ENCODE measurements at places on chromosomes 16 and 17.

DNA sequence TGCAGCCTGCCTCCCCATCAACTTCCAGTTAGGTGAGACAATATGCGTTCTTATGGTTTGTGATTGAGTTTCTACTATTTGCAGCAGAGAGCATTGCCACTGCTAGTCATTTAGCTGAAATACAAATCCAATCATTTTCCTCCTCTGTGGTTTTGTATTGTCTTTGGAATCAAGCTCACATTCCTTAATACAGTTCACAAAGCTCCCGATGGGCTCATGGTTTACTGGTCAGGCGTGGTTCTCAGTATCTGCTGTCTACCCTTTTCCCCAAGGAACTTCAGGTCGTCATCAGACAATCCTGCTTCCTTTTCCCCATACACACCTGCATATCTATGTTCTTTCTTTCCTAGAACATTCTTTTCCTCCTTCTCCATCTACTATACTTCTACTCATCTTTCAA, 69.6 kb upstream of the GAS7 start:
- no peak for DNase-seq

DNA sequence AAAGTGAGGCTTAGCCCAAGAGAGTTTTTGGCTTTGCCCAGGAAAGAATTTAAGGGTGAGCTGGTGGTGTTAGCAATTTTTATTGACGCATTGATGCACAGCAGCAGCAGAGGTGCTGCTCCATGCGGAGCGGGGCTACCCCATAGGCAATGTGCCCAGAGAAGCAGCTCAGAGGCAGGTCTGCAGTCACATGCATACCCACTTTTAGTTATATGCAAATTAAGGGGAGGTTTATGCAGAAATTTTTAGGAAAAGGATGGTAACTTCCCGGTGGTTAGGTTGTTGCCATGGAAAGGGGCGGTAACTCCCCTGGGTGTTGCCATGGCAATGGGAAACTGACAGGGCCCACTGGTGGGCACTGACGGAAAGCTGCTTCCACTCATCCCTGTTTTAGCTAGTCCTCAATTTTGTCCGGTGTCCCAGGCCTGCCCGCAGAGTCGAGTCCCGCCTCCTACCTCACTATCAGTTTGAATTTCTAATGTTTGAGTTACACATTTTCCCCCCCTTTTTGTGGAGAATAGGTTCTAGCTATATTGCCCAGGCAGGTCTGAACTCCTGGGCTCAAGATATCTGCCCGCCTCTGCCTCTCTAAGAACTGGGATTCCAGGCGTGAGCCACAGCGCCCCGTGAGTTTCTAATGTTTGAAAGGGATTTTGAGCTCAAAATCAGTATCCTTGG, 10.4 kb upstream of the GJD3 start:
- no peak for DNase-seq

GRCh38 chr16:56306690-56307533, 115.6 kb downstream of the GNAO1 start:
- no peak for DNase-seq

DNA sequence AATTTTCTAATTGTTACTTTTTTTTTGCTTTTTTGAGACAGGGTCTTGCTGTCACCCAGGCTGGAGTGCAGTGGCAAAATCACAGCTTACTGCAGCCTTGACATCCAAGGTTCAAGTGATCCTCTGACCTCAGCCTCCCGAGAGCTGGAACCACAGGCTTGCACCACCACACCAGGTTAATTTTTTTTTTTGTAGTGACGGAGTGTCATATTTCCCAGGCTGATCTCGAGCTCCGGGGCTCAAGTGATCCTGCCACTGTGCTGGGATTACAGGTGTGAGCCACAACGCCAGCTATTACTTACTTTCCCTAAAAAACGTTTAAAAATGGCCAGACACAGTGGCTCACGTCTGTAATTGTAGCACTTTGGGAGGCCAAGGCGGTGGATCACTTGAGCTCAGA, 6.6 kb downstream of the NPLOC4 start:
- DNase-seq = no peak

GRCh38 chr16:87956365-87957231, 5.4 kb downstream of the BANP start:
- DNase-seq = peak; percentile 52

GRCh38 chr16:49338611-49339265, 34.9 kb upstream of the C16orf78 start:
- no peak for DNase-seq
